ENCODE measurements at places on chromosomes 2 and 18. TPM values are rescaled to one million over a fixed set of nuclear protein-coding genes. Genes with fewer than 3 reads are reported as not detected.

Gene PARD3B
- polyA plus RNA-seq = 4.8 TPM

DNA sequence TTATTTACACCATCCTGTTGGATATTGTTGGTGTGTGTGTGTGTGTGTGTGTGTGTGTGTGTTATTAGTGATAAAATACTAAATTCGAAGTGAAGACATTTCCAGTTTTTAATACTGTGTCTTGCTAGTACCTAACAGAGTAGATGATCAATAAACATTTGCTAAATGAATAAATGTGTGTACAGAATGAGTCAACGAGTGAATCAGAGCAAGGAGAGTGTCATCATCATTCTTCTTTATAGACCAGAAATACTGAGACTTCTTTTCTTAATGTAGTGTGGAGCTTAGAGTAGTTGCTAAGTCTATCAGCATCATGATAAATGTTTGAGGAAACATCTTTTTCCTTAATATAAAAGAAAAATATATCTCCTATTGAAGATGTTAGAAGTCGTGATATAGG lies 169.7 kb upstream of the SATB2 start:
- no peak for DNase-seq

Gene CCDC141
- 0.05 TPM for polyA plus RNA-seq

DNA sequence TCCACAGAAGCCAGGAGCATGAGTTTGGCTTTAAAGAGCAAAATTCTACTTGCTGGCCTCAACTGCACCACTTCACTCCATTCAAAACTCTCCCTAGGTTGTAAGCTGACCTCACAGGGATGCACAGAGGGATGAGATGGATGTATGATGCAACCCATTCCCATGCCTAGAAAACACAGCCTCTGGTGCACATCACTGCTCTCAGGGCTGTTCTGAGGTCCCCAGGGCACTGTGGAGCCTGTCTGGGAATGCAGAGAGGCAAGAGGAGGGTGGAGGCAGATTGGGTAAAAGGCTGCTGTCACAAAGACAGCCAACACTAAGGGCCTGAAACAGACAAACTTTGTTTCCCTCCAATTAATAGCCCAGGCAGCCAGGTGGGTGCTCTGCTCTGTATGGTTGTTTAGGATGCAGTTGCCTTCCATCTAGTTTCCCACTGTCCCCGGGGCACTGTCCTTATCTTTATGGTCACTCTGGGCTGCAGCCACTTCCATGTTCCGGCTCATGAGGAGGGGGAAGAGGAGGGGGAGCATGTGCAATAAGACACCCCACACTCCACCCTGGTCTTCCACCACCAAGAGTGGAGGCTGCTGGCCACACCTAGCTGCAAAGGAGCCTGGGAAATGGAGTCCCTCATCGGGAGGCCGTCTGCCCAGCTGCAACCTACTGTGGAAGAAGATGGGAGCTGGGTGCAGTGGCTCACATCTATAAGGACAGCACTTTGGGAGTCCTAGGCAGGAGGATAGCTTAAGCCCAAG lies 7.0 kb downstream of the GPR45 start:
- DNase-seq = no peak

Gene SLC30A3
- polyA plus RNA-seq = 0.12 TPM

Gene RGPD4
- polyA plus RNA-seq = not detected

GRCh38 chr2:74682501-74682900 lies 28.5 kb downstream of the SEMA4F start:
- DNase-seq = no peak

- no peak for DNase-seq
Measured at GRCh38 chr2:105615305-105615704, 129.4 kb upstream of the NCK2 start.

Data from fibroblast of lung (primary cell).